ENCODE measurements at places on chromosomes 7 and 10. TPM values are rescaled to one million over a fixed set of nuclear protein-coding genes. Genes with fewer than 3 reads are reported as not detected.

DNA sequence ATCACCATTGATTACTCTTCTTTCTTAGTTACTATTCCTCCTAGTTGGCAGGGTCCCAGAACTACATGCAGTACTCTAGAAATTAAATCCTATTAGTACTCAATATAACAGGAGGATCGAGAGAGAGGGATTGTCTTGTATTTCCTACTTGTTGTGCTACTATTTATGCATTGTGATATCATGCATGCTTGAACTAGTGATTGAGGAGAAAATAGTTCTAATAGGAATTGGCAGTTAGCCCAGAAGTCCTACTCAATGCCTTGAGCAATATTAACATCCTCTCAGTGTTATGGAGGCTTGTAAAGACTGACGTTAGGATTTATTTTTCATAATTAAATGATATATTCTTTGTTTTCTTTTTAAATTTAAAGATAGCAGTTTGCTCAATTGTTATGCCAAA, 67.4 kb downstream of the FOXP2 start:
- no peaks in the 10 kb centered on the region for H3K4me1 ChIP-seq
- no peaks in the 10 kb centered on the region for H3K36me3 ChIP-seq
- H3K27ac ChIP-seq = no peak overlapping the region

GRCh38 chr10:35545878-35546590, 59.1 kb upstream of the GJD4 start:
- DNase-seq = no peak
- peak overlapping the region; percentile 23 for H3K4me3 ChIP-seq
- no peaks in the 10 kb centered on the region for H3K27me3 ChIP-seq
- H3K4me1 ChIP-seq = peaks cover 24% of the 10 kb centered on the region
- H3K27ac ChIP-seq = peak overlapping the region; percentile 93

DNA sequence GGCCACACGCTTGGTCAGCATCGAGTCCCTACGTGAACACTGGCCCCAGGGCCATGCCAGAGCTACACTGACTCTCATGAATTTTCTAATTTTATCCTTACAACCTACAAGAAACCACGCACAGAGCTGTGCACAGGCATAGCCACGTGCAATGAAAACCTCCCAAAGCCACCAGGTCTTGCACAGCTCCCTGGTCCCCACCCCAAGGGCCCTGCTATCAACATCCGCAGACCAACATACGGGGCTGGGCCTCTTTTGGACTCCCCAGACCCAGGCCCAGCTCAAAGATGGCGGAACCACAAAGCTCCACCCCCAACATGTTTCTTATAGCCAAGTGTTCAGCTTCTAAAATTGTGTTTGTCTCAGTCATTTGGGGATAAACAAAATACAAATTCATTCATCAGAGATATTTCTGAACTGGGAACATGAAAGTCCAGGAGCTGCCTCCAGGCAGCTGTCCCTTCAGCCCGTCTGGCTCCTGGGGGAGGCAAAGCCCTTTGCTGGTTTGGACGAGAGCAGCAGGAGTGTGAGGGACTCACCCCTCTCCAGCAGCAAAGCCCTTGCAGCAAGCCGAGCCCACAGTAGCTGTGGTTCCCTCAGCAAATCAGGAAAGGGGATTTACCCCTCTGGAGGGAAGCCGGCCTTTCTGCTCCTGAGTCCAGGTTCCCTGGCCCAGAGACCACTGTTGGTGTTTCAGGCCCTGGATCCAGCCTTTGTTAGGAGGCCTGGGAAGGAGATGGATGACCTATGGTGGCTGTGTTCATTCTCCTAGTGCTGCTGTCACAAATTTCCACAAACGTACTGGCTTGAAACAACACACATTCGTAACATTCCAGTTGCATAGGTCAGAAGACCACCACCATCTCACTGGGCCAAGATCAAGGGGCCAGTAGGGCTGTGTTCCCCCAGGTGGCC, 75.1 kb downstream of the OAT start:
- no peak for DNase-seq
- no peaks in the 10 kb centered on the region for H3K27me3 ChIP-seq
- H3K4me3 ChIP-seq = no peak overlapping the region

AMZ1 gene
- 2.5 TPM for total RNA-seq

All from osteoblast (primary cell).